ENCODE measurements at places on chromosomes 5 and 9.

GRCh38 chr5:98723061-98723460 lies 50.4 kb upstream of the RGMB start:
- no peak for DNase-seq
- no peaks in the 10 kb centered on the region for H3K36me3 ChIP-seq
- H3K27me3 ChIP-seq, result no peaks in the 10 kb centered on the region
- H3K27ac ChIP-seq, result no peak overlapping the region

GRCh38 chr5:73728493-73729273 lies 102.7 kb downstream of the ARHGEF28 start:
- H3K27ac ChIP-seq, result no peak overlapping the region
- H3K27me3 ChIP-seq, result no peaks in the 10 kb centered on the region
- H3K36me3 ChIP-seq, result no peaks in the 10 kb centered on the region
- H3K4me1 ChIP-seq, result no peaks in the 10 kb centered on the region

GRCh38 chr5:176596689-176597416 lies 13.1 kb downstream of the GPRIN1 start:
- no peaks in the 10 kb centered on the region for H3K27me3 ChIP-seq
- H3K4me3 ChIP-seq, result peak overlapping the region; percentile 30
- no peaks in the 10 kb centered on the region for H3K36me3 ChIP-seq
- peak; percentile 94 for DNase-seq
- no peaks in the 10 kb centered on the region for H3K4me1 ChIP-seq

DNA sequence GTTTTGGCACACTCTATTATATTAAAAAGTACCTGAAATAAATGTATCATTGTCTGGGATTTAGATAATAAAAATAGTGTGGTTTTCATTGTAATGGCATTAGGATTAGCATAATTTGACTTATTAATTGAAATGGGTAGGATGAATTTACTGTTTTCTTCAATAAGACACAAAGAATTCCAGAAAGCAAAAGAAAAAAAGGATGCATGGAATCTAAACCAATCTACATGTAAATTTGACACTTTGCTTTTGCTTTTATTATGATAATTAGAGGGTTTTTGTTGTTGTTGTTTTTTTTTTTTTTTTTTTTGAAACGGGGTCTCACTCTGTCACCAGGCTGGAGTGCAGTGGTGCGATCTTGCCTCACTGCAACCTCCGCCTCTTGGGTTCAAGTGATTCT lies 304.8 kb upstream of the EFNA5 start:
- H3K27me3 ChIP-seq, result no peaks in the 10 kb centered on the region
- no peaks in the 10 kb centered on the region for H3K36me3 ChIP-seq
- no peak for DNase-seq
- peaks cover 5% of the 10 kb centered on the region for H3K4me1 ChIP-seq
- no peak overlapping the region for H3K4me3 ChIP-seq

DNA sequence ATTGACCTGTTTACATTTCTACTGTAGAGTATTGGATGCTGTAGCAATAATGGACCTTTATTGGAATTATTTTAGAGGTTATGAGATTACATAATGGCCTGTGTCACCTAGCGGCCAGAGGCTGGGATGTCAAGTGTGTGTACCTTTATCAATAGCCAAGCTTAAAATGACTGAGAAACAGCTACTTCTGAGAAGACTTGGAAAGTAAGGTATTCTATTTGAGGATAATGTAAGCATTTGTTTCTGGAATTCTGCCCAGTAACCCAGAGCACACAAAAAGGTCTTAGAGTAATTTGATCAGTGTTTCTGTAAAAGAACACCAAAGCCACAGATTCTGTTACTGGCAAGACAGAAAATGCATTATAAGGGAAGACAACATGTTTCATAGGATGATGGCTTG lies 116.8 kb downstream of the MACIR start:
- peaks cover 2% of the 10 kb centered on the region for H3K4me1 ChIP-seq
- H3K27me3 ChIP-seq, result no peaks in the 10 kb centered on the region
- no peak overlapping the region for H3K27ac ChIP-seq
- no peaks in the 10 kb centered on the region for H3K36me3 ChIP-seq
- no peak for DNase-seq

DNA sequence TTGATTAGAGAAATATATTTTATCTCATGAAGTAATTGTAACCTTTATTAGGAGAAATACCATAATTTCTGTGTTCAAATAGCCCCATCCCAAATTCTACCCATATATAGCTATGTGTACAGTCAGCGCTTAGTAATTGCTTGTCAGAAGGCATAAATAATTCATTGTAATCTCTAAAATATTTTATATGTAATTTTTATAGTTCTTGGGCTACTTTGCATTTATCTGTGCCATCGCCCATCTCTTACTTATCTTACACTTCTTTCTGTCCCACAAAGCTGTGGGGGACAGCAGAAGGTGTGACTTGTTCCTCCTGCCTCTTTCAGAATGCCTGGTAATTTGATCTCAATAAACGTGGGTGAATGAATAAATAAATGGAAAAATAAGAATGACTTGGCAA lies 5.5 kb downstream of the ADAMTSL1 start:
- no peak for DNase-seq
- H3K36me3 ChIP-seq, result peaks cover 26% of the 10 kb centered on the region
- H3K27me3 ChIP-seq, result no peaks in the 10 kb centered on the region
- peak overlapping the region; percentile 99 for H3K27ac ChIP-seq
- H3K4me1 ChIP-seq, result peaks cover 72% of the 10 kb centered on the region

DNA sequence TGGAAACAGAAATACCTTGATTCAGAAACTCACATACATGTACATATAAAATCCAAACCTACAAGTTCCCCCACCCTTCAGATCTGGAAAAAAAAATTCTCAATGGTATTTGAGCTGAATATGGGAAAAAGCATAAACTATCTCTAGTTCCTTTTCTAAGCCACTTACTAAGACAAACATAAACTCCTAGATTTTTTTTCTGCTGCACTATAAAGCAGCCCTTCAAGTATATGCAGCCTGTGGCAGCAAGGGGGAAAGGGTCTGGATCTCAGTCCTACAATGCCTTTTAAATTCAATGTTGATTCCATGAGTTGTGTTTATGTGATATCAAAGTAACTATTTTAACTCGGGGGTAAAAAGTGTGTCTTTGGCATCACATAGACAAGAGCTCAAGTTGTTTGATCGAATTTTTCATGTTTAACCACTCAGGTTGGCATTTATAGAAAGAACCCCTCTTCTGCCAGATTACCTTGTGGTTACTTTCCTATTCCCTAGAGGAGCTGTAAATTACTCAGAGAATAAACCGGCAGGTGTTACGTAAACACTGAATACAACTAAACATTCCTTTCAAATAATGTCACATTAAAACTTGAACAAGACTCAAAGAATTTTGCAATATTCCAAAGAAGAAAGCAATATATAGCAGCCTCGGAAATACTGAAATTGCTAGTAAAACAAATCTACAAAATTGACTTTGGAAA lies 91.8 kb upstream of the FER start:
- H3K4me1 ChIP-seq, result peaks cover 18% of the 10 kb centered on the region
- H3K27ac ChIP-seq, result no peak overlapping the region
- H3K36me3 ChIP-seq, result no peaks in the 10 kb centered on the region
- DNase-seq, result no peak

DNA sequence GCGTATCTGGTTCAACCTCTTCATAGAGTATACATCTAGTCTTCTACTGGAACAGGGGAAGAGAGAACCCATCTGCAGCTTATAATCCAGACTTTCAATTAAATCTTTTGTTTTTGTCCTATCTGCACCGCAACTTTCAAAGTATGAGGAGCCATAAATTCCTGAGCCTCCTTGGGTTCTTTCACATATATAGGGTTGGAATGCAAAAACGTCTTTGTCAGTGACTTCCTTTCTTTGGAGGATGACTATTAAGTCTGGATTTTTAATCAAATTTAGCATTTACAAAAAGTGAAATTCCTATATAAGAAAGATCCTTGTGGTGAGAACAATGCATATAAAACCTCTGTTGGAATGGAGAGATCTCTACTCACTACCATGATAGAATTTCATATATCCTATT lies 370.8 kb downstream of the TMEM38B start:
- no peaks in the 10 kb centered on the region for H3K27me3 ChIP-seq
- no peaks in the 10 kb centered on the region for H3K36me3 ChIP-seq

GRCh38 chr9:27355166-27355565 lies 58.2 kb upstream of the EQTN start:
- no peaks in the 10 kb centered on the region for H3K4me1 ChIP-seq
- H3K27me3 ChIP-seq, result no peaks in the 10 kb centered on the region
- H3K4me3 ChIP-seq, result no peak overlapping the region
- DNase-seq, result no peak

DNA sequence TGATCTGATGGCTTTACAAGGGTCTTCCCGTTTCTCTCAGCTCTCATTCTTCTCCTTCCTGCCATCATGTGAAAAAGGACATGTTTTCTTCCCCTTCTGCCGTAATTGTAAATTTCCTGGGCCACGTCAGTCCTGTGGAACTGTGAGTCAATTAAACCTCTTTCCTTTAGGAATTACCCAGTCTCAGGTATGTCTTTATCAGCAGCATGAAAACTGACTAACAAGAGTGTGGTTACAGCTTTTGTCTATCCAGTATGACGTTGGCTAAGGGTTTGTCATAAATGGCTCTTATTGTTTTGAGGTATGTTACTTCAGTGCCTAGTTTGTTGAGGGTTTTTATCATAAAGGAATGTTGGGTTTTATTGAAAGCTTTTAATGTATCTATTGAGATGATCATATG lies 501.6 kb downstream of the CAAP1 start:
- no peak for DNase-seq
- H3K27me3 ChIP-seq, result no peaks in the 10 kb centered on the region
- H3K4me1 ChIP-seq, result no peaks in the 10 kb centered on the region

DNA sequence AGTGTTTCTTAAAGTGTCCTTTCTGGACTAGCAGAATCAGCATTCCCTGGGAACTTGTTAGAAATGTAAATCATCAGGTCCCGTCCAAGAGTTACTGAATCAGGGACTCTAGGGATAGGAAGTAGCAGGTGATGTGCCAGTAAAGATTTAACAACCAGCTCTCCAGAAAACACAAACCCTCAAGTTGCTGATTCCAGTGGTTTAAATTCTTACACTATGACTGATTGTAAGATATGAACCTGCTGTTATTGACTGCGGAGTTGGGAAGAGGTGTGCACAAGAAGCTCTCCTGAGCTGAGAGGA lies 39.1 kb upstream of the BASP1 start:
- H3K4me1 ChIP-seq, result peaks cover 33% of the 10 kb centered on the region
- H3K4me3 ChIP-seq, result no peak overlapping the region
- no peaks in the 10 kb centered on the region for H3K27me3 ChIP-seq
- DNase-seq, result no peak
- no peak overlapping the region for H3K27ac ChIP-seq

Measured in osteoblast (primary cell).